ENCODE measurements at places on chromosomes 3 and 15.

DNA sequence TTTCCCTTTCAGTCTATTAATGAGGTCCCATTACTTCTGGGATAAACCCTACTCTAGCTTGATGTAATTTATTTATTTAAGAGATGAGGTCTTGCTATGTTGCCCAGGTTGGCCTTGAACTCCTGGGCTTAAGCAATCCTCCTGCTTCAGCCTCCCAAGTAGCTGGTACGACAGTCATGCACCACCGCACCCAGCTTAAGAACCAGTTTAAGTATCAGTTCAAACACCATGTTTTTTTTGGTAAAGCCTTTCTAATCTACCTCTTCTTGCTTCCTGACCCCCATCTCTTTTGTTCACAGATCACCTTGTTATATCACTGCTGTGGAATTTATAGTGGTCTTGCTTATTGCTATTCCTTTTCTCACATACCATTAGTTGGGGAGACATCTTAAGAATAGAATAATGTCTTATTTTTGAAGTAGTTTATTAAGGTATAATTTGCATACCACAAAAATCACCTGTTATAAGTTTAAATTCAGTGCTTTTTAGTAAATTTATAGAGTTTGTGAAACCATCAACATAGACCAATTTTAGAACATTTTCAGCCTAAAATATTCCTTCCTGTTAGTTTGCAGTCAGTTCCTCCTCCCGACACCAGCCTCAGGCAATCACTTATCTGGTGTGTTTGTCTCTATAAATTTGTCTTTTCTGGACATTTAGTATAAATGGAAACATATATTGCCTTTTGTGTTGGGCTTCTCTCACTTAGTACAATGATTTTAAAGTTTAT is 257.9 kb downstream of the PDCD6IP start:
- no peak for DNase-seq

GRCh38 chr15:46815765-46816164 is 901.5 kb upstream of the SEMA6D start:
- no peak for DNase-seq

DNA sequence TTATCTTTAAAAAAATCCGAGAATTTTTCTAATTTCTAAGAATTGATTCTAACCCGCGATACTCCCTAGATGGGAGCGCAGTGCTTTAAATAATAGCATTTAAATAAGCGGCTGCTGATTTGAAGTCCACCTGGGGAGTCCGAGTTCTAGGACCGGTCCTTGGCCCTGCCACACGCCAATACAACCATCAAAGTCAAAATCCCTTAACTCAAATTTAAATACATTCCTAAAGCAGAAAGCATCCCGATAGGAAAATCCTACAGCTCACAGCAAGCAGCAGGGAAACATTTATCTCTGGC is 508 bp upstream of the ECT2 start:
- peak; percentile 6 for DNase-seq

DNA sequence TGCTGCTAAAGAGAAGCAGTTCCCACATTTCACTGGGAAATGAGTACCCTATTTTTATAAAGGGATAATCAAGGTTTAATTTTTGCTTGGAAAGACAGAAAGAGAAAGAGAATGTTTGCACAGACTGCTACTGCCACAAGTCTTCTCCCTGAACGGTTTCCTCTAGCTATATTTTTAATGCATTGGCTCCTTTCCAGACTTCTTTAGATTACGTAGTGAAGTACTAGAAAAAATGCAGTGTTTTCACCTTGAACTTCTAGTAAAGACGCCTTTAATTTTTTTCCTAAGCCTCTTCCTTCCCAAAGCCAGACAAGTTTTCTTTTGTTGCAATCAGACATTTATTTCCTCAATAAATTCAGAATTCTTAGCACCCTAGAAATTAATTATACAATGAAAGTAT is 248.3 kb upstream of the CCDC54 start:
- no peak for DNase-seq

DNA sequence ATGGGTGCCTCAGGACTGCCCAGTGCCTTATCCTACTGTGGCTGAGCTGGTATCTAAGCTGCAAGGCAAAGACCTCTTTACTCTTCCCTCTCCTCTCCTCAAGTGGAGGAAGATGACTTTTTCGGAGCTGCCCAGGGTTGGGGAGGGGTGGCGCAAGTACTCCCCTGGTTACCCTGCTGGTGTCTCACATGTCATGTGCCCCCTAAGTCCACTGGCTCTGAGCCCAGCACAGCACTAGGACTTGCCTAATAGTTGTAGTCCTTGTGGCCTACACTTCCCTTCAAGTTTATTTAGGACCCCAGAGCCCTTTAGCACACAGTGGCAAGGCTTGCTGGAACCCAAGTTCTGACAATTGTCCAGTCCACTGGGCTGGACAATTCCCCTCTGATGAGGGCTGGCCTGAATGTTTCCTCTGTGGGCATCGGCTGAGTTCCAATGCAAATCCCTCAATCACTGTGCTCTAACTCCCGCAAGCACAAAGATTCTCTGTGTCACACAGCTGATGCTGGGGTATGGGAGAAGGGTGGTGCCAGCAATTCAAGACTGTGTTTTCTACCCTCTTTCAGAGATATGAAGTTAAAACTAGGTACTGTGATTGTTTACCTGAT is 60.4 kb downstream of the UQCC5 start:
- no peak for DNase-seq

DNA sequence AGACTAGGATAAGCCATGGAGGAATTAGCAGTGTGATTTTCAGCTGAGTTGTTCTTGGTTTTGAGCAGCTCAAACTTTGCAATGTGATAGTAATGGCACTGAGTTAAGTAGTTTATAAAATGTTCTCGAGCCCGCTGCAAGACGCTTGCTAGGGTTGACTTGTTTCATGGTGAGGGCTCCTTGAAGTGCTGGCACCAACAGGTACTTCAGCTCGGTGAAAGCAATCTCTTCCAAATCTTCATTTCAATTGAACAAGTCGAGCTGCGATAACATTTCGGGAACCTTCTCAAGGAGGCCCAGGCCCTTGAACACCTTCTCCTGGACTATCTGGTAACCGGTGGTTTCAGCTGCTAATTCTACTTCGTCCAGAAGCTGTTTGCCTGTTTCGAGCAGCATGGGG is 50.8 kb upstream of the DYNC1LI1 start:
- no peak for DNase-seq

- DNase-seq: no peak
Observed at GRCh38 chr15:25464784-25465183, 26.0 kb upstream of the UBE3A start.

DNA sequence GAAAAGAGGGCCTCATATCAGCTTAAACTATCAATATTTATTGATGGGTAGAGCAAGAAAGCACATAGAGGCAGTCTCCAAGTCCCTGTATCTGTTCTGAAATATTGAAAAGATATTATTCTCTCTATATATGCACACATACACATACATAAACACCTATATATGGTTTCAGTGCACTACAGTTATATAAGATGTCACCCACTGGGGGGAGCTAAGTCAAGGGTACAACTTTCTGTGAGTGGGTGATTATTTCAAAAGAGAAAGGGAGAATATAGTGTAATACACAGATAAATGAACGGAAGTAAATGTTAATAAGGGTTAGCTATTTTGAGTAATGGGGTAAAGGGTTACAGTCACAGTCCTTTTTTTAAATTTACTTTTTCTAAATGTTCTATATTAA is 8.8 kb downstream of the SNTN start:
- DNase-seq: no peak

DNA sequence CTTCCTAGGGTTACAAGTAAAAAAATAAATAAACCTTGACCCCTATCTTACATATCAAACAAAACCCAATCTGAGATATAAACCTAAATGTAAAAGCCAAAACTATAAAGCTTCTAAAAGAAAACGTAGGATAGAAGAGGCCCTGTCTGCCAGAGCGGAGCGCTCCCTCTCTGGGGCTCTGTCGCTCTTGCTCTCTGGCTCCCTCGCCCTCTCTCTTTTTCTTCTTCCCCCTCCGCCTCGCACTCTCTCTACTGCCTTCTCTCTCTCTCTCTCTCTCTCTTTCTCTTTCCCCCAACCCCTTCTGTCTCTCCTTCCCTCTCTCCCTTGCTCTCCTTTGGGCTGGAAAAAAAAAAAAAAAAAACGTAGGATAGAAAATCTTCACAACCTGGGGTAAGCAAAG is 21.6 kb downstream of the RYK start:
- no peak for DNase-seq

GRCh38 chr3:191641789-191642188 is 180.8 kb downstream of the PYDC2 start:
- DNase-seq: no peak

- DNase-seq: no peak
Observed at GRCh38 chr3:14047841-14048240, 76.8 kb downstream of the CHCHD4 start.

DNA sequence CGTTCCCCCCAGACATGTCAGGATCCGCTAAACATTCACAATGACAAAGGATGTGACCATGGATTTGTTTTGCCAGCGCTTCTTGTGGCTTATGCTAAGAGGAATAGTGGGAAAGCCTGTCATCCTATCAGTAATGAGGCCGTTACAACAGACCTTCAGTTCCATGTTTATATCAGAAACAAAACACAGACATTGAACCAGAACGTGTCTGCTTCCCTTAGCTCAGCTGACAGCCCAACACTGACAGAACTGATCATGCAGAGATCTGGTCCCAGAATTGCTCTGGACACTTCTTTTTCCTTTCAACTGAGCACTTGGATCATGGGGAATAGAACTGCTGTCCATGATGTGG is 58.3 kb upstream of the MYZAP start:
- no peak for DNase-seq
